ENCODE measurements at places on chromosomes 6 and 20.

DNA sequence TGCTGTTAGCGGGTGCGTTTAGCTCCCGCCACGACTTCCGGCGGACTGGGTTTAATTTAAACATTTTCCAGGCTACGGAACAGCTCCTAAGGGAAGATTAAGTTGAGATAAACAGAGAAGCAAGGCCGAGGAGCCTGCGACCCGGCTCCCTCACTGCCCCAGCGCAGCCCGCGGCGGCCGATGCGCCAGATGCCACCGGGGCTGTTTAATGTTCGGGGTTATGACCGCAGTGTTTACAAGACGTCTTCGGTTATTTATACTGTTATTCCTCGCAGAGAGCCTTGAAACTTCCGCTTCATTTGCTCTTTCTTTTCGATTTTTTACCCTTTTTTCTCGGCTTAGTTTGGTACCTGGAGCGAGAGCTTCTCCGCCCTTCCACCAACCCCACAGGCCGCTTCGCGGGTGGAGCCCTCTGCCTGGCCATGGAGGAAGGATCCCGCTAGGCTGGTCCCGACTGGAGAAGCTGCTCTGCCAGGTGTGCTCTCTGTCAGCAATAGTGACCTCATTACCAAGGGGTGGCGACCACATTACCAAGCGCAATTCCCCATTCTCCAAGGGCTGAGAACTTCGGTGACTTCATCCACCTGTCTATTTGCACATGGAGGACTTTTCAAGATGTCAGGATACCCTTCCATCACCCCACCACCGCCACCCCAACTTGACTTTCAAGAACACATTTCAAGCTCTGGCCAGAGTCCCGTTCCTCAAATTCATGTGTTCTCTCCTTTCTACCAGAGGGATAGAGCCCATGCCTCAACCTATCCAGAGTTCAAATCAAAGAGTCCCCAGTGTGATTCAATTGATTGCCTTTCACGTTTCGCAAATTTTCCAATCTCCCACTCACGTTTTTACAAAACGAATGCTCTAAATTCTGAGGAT, 4.1 kb downstream of the TCF21 start:
- DNase-seq, result no peak

GRCh38 chr6:105389543-105389942, 13.3 kb downstream of the PREP start:
- DNase-seq, result no peak

DNA sequence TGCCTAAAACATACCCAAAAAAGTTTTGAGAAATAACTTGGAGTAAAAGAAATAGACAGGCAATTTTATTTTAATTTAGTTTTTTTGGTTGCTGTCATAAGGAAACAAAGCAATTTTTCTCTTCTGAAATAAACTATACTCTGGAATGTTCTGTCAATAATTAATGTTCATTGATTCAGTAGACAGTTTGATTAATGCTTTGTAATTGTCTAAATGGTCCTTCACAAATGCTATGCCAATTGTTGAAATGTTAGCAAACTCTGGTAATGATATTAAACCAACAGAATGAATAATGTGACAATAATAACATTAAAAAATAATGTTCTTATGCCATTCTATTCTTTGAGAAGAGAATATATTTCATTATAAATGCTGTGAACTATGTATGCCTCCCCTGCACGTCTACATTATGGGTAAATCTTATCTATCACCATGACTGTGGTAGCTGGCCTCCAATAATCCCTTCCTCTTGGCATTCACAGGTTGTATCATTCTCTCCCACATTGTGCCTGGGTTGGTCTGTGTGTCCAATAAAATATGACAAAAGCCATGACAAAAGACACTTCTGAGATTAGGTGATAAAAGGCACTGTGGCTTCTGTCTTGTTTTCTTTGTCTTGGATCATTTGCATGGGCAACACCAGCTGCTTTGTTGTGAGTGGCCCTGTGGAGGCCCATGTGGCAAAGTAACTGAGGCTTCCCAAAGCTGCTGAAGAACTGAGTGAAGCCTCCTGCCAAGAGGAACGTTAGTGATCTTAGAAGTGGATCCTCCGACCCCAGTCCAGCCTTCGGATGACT, 25.1 kb downstream of the IL20RA start:
- no peak for DNase-seq

DNA sequence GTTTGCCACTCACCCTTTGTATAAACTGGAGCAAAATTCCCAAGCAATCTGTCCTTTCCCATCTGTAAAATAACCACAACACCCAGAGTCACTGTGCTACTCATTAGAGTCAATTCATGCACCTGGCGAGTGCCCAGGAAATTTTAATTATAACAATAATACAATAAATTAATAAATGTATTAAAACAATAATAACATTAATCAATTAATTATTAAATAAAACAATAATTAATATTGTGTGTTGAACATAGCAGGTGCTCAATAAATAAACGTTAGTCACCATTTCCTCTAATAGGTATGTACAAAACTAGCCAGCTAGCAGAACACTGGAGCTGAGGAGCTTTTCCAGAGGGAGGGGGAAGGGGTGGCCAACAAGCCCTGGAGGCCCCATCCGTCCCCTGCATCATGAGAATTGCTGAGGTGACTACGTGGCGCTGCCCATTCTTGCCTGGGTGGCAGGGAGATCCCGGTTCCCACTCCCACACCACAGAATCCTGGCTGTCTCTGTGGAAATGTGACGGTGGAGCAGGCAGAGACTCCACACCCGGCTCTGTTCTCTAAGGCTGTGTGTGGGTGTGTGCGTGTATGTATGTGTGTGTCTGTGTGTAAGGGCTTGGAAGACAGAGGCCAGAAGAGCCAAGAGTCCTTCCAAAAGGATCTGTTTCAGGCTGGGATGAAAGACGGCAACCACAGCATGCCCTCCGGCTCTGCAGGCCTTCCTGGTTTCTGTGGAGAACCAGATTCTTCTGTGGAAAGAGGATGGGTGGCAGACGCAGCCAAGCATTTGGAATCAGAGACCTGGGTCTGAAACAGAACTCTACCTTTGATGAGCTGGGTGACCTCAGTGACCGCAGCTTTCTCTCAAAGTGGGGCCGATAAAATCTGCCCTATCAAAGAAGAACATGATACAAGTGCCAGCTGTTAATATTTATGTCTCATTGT, 18.8 kb upstream of the EZR start:
- DNase-seq, result no peak

DNA sequence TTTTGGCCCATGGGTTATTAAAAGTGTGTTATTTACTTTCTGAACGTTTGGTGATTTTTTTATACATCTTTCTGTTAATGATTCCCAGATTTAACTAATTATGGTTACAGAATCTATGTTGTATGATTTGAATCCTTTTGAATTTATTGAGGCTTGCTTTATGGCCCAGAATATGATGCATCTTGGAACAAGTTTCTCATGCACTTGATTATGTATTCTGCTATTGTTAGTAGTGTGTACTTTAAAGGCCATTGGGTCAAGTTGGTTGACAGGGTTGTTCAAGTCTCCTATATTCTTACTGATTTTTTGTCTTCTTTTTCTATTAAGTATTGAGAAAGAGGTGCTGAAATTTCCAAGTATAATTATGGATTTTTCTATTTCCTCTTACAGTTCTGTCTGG, 105.0 kb upstream of the FOXO3 start:
- DNase-seq, result no peak

Measured in stimulated activated CD8-positive, alpha-beta memory T cell treated with anti-CD3 and anti-CD28 coated beads, Interleukin-7, amount 100 ng/mL, for 48 hours (primary cell).